ENCODE measurements at places on chromosomes 11 and 22.

- DNase-seq, result peak; percentile 89
Measured at GRCh38 chr11:45964911-45965389, 42.5 kb downstream of the LARGE2 start.

GRCh38 chr22:30010789-30011405 lies 69.4 kb upstream of the HORMAD2 start:
- DNase-seq, result no peak

- DNase-seq, result no peak
Measured at GRCh38 chr11:76792505-76793264, 9.5 kb downstream of the TSKU start.

- DNase-seq, result no peak
Measured at GRCh38 chr11:128948583-128948982, 5.9 kb upstream of the TP53AIP1 start.

GRCh38 chr22:19519041-19519926 lies 4.9 kb downstream of the CLDN5 start:
- DNase-seq, result no peak

GRCh38 chr22:38968801-38969200 lies 11.4 kb downstream of the APOBEC3A start:
- DNase-seq, result no peak

DNA sequence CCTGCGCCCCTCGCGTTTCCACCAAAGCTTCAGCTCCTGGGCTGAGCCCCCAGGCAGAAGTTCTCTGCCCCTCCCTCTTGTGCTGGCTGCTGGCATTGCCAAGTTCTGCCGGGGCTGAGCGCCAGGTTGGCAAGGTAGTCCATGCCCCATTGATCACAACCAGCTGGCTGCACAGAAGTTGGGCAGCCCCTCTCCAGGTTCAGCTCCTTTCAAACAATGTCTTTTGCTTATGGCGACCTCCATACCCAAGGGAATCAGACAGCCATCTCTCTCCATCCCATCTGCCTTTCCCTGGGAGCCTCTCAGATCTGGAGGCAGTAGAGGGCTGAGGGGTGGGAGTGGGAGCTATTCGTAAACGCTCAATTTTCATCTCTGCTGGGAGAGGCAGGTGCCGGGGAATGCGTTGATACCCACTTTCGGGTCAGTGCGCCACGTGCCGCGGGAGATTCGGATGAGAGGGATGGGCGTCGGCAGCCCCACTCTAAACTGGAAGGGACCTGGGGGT lies 1.5 kb downstream of the ADAMTS8 start:
- DNase-seq, result no peak

DNA sequence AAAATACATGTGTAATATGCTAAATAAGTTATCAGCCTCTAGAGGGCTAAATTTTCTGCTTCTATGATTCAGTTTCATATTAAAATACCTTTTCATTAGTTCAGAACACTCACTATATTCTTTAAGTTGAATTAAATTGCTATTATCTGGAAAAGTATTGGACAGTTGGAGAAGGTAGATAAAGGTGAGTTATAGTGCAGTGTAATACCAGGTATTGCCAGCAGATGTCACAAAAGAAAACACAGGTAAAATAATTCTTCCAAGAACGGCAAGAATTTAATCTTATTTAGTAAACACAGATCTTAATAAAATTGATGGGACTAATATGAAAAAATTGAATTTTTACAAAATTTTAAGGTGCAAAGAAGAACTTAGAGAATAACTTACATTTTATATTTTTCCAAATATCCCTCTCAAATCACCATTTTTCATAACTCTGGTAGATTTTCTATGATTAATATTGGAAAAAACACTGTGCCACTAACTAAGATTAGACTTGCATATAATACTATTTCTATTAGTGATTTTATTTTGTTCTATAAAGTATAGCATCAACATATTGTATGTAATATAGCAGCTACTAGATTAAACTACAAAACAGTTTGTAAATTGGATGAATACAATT lies 1.7 kb upstream of the LRRC4C start:
- peak; percentile 9 for DNase-seq

GRCh38 chr11:130209954-130210854 lies 50.6 kb downstream of the ST14 start:
- no peak for DNase-seq

DNA sequence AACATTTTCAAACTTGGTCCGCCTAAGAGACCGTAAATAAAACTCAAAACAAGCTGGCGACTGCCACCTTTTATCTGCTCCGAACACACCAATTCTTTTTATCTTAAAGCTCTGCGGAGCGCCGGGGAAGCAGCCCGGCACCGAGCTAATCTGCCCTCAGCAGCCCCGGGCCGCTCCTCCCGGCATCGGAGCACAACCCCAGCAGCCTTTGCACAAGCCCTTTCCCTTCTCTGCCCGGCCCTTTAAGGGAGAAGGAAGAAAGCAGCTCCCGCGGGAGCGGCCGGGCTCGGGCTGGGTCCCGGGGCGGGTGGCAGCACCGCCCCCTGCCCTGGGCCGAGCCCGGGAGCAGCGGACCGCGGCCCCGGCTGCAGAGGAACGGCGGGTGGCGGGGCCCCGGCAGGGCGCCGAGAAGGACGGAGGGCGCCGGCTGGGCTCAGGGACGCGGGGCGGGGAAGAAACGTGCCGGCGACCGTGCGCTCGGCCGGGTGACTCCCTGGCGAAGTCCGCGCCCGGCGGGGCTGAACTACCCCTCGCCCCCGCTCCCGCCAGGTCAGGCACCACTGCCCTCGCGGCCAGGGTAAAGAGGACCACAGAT lies 133.6 kb upstream of the C11orf58 start:
- DNase-seq, result peak; percentile 73

DNA sequence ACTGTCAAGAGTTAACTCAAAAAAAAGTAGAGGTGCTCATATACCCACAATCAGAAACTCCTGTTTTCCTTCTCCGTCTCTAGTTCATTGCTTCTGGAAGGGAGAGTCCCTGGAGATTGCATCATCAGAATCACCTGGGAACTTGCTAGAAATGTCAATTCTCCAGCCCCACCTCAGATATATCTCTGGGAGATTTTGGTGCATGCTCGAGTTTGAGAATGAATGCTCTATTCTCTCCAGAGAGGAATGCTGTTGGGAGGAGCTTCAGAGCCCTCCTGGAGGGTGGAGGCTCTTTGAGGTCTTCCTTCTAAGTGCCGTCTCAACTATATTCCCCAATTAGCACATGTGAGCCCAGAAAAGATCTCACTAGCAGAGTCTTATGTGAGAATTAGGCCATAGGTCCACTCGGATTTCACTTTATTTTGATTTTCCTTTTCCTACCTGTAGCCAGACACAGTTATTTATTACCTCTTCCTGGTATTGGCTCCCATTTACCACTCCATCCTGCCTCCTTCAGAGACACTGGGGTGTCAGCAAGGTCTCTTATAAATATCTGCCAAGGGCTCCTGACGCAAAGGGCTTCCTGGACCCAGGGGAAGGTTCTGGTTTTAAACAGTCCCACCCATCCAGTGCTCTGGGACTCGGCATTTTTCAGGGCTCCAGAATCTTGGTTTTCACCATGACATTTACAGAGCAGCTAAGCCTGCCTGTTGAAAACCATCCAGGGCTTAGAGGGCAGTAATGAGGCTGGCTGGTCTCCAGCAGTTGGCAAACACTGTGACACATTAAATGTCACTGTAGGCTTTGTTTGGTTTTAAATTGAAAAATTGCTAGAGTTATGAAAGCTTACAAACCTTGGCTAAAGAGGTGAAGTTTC lies 136.2 kb downstream of the CD44 start:
- peak; percentile 63 for DNase-seq

Data from adipocyte (in vitro differentiated cells).